T-cell (primary cell): ENCODE measurements at places on chromosomes 7 and 10.

- peak; percentile 43 for DNase-seq
These were observed 819 bp downstream of the TMED4 start for GRCh38 chr7:44580945-44581878.

DNA sequence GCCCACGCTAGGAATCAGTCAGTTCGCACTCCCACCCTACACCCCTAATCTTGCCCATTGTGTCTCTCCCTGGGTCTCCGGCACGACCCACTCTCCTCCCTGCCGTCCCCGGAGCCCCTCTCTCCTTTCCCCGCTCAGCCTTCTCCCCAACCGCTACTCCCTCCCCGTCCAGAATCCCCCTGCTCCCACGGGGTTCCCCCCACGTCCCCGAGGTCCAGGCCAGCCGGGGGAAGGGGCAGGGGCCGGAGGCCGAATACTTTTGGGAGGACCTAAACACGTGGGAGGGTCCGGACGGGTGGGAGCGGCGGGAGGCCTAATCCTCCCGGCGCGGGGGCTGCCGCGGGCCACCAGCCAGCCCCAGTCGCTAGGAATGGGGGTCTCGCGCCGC is 560 bp downstream of the RARRES2 start:
- no peak for DNase-seq

GRCh38 chr7:34523226-34523918 is 134.6 kb upstream of the NPSR1 start:
- DNase-seq = no peak

GRCh38 chr7:117774943-117775342 is 98.3 kb downstream of the CTTNBP2 start:
- no peak for DNase-seq

- DNase-seq = no peak
These were observed 14.0 kb downstream of the ADAM8 start for GRCh38 chr10:133262696-133263095.

GRCh38 chr7:46355331-46355730 is 434.3 kb upstream of the IGFBP3 start:
- DNase-seq = no peak

DNA sequence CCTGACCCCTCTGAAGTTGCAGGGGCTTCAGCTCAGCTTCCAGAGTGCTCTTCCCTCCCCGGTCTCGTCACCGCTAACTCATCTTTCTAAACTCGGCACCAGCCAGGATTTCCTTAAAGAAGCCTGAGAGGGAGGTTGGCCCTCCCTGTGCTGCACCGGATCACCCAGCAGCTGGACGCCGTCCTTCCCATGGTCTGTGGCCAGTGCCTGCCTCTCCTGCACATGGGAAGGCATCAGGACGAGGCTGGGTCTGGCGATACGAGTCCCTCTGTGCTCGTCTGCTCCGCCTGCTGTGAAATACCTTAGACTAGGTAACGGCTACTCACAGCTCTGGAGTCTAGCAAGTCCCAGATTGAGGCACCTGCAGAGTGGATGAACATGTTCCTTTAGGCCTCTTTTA is 179.1 kb downstream of the ZMYND11 start:
- no peak for DNase-seq

GRCh38 chr7:101093906-101094305 is 8.6 kb downstream of the TRIM56 start:
- DNase-seq = no peak

GRCh38 chr7:142379201-142379885 is 121.5 kb upstream of the PRSS58 start:
- DNase-seq = no peak

DNA sequence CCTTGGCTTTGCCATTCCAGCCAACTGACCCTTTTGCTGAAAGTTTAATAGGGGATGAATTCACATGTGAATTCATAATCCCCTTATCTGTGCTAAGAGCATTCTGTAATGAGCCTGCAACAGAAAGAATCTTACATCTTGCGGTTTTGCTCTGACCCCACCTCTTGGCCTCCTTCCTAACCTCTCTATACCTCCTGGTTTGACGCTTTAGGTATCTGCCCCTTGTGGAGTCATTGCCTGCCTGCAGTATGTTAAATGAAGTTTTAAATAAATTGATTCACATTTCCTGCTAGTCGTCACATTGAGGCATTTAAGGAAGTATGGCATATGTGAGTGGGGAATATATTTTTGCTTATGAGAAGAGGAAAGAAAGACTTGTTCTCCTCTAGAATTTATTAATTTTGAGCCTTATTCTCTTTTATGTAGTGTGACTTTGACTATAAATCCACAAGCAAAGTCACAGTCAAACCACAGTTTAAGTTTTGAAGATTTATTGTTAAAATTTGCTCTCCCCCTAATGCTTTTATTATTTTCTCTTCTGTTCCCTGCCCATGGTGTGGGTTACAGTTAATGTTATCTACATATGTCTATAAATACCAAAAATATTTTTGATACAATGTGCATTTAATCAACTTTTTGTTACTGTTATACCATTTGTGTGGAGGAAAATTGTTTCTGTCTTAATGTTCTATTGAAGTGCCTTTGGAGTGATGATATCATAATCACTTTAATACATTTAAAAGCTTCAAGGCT is 60.9 kb downstream of the LRMDA start:
- no peak for DNase-seq

- no peak for DNase-seq
These were observed 2.2 kb upstream of the LRRC27 start for GRCh38 chr10:132329565-132330485.

GRCh38 chr10:23293145-23293724 is 51.4 kb downstream of the C10orf67 start:
- no peak for DNase-seq

DNA sequence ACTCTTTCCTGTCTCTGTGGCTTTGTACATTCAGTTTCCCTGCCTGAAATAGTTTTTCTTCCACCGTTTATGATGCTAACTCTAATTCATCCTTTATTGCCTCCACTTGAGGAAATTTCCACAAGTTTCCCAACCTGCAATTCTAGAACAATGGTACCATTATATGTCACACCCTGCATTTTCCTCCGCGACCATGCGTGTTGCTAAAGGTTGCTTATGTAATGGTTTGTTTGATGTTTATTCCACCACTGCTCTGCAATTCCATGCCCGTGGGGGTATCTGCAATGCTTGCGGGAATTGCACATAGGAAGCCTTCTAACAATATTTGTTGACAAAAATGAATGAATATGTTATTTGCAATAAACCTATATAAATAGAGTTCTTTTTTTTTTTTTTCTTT is 69.5 kb upstream of the ST8SIA6 start:
- no peak for DNase-seq

GRCh38 chr10:48574817-48575380 is 30.0 kb downstream of the ARHGAP22 start:
- no peak for DNase-seq

DNA sequence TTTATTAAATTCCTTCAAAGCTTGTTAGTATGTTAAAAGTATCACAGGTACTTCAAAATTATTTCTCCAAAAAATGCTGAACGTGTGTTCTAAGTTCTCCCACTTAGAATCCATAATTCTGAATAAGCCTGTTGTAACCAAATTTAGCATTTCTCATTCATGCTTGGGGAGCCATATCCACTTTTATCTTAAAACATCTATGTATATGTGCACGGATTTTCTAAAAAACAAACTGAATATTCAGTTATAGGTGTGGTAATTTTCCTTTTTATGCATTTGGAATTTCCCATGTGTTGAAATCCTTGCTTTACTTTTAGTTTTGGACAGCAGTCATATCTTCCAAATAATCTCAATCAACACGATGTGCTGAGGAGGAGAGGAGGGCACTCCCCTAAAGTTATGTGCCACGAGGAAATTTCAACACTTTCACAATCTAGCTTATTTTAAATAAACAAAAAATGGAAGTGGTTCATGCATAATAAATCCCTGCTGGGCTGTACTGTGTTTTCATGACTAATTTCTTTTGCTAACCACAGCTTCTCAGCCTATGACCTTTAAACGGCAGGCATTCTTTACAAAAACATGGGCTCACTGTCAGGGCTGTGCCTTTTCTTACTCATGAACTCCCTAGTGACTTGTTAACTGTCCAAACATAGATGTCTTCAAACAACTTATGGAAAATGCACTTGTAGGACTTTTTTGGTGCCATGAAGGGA is 380.3 kb upstream of the SEMA3C start:
- no peak for DNase-seq

DNA sequence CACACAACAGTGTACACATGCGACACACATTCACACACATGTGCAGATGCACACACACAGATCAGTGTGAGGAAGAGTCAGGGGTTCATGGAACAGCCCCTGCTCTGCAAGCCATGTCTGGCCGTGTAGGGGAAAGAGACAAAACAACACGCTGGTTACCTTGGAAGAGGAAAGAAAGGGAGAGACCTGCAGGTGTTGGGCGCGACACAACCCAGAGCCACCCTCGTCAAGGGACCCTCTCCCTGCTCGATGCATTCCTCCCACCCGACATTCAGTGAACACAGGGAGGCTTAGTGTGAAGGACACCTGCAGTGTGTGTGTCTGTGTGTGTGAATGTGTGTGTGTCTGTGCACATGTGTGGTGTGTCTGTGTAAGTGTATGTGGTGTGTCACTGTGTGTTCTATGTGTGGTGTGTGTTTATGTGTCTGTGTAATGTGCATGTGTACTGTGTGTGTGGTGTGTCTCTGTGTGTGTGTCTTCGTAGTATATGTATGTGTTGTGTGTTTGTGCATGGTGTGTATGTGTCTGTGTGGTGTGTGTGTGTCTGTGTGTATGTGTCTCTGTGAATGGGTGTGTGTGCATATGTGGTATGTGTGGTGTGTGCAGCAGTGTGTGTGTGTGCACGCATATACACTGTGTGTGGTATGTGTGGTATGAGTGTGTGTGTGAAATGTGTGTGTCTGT is 69.5 kb upstream of the PITRM1 start:
- no peak for DNase-seq

GRCh38 chr10:3777981-3778691 is 6.9 kb downstream of the KLF6 start:
- DNase-seq = no peak

DNA sequence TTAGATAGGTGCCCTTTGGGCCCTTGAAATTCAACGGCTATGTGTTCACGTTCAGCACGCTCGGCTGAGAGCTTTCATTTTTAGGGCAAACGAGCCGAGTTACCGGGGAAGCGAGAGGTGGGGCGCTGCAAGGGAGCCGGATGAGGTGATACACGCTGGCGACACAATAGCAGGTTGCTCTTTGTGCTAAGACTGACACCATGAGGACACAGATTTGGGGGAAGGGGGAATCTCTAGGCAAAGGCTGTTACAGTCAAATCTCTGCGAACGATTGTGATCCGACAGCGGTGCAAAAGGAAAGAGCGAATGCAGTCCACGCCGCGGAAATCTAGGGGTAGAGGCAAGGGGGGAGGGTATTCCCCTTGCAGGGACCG is 667 bp downstream of the KLLN start:
- no peak for DNase-seq

DNA sequence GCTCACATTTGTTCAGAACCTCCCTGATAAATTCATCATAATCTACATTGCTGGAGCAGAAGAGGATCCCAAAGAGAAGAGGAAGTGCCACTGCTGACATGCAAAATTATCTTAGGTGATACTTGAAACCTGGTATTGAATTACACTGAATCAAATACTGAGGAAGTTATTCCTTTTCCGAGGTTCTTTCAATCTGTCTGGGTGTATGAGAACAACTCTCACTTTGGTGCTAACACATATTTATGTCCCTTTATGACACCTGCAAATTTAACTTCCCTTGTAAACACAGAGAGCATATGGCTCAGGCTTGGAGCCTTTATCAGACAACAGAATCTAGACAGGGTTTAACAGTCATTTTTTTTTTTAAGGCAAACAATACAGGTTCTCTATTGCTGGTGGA is 131.4 kb downstream of the SRPK2 start:
- no peak for DNase-seq

DNA sequence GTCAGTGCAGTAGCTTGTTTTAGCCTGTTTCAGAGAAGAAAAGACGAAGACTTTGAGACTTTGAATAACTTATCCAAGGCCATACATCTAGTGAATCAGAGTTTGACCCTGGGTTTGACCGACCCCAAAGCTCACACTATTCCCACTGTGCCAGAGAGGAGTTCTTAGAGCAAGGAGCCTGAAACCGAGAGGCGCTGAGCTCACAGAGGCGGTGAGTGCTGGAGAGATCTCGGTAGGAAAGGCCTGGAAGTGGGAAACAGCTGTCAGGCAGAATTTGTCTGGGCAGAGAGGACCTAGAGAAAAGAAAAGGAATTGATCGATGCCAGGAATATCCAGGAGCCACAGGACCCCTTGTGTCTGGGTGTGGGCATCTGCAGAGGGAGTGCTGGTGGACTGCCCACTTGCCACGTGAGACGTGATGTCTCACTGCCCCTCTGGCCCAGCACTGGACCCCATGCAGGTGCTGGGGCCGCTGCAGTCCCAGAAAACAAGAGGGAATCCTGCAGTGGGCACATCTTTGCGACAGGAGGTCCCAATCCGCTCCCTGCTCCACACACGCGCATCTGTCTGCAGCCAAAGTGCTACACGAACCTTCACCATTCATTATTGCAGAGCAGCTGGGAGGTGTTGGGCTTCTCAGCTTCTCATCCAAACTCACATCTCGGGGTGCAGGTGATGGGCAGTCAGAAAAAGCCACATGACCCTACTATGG is 6.2 kb downstream of the CALML3 start:
- no peak for DNase-seq

- DNase-seq = no peak
These were observed 212.0 kb downstream of the TSPAN12 start for GRCh38 chr7:120645966-120646365.

- DNase-seq = no peak
These were observed 8.3 kb upstream of the SLC25A13 start for GRCh38 chr7:96330193-96330592.

DNA sequence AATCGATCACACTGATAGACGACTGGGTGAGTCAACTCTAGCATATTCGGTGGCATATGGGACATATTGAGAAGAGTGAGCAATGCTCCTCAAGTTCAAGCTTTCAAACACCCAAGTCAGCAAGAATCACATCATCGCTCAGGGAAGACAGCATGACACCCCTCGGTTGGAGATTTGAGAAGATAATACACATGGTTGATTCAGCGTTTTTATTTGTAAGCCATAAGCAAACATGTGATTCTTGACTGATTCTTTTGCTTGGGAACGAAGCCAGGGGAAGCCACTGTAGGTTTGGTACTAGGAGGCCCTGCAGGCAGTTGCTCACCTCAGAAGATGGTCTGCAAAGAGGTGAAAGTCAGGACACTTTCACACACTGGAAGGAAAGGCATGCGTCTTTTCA is 12.6 kb downstream of the UCMA start:
- no peak for DNase-seq
